ENCODE measurements at places on chromosomes 1 and 21. TPM values are rescaled to one million over a fixed set of nuclear protein-coding genes. Genes with fewer than 3 reads are reported as not detected.

DNA sequence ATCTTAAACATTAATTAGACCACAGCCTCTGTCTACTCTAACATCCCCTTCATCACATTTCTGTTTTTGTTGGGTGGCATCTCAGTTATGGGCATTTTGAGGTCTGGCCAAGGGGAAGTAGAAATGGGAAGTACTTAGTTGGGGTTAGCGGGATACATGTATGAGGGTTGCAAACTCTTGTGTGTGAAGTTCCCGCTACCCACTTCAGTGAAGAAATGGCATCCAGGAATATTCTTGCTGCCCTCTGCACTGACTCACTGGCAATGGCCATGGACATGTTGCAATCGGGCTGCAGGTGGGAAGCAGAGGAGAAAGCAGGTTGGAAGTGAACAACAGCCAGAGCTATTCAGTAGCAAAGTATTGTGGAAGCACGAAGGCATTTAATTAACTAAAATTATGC is 7.4 kb downstream of the CD48 start:
- no peak for DNase-seq

- DNase-seq: no peak
Measured at GRCh38 chr1:11482198-11482597, 3.2 kb downstream of the DISP3 start.

DNA sequence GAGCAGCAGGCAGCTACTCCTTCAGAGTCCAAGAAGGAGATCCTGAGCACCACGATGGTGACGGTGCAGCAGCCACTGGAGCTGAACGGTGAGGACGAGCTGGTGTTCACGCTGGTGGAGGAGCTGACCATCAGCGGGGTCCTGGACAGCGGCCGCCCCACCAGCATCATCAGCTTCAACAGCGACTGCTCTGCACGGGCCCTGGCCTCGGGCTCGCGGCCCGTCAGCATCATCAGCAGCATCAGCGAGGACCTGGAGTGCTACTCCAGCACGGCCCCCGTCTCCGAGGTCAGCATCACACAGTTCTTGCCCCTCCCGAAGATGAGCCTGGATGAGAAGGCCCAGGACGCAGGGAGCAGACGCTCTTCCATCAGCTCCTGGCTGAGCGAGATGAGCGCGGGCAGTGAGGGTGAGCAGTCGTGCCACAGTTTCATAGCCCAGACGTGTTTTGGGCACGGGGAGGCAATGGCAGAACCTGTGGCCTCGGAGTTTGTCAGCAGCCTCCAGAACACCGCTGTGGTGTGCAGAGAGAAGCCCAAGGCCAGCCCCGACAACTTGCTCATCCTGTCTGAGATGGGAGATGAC is 531.8 kb downstream of the KIF26B start:
- DNase-seq: no peak

KCNC4 gene
- 2.5 TPM for total RNA-seq

DYRK1A gene
- total RNA-seq: 37.7 TPM

All from liver (tissue), 10 donors.